ENCODE measurements at places on chromosomes 1 and 21. TPM values are rescaled to one million over a fixed set of nuclear protein-coding genes. Genes with fewer than 3 reads are reported as not detected.

- no peak for DNase-seq
- no peak overlapping the region for H3K4me3 ChIP-seq
- H3K36me3 ChIP-seq = no peaks in the 10 kb centered on the region
- no peaks in the 10 kb centered on the region for H3K27me3 ChIP-seq
Observed at GRCh38 chr1:46158312-46159281, 16.3 kb upstream of the TSPAN1 start.

DNA sequence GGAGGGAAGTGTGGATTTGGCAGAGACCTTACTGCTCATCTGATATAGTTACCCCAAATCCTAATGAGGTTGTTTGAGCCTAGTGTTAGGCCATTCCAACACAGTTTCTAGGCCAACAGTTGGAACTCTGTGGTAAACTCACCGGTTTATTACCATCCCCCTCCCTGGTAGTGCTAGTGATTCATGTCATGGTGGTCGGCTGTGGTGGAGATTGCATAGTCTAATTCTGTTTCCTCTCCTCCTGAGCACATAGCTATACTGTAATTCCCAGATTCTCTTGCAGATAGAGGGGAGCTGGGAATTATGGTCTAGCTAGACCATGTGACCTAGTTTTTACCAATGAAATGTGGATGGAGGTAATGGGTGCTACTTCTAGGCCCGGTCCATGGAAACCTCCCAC lies 123.7 kb upstream of the KIF26B start:
- no peaks in the 10 kb centered on the region for H3K4me1 ChIP-seq
- H3K27me3 ChIP-seq = no peaks in the 10 kb centered on the region
- no peaks in the 10 kb centered on the region for H3K36me3 ChIP-seq
- H3K4me3 ChIP-seq = no peak overlapping the region
- H3K27ac ChIP-seq = no peak overlapping the region
- DNase-seq = no peak

DNA sequence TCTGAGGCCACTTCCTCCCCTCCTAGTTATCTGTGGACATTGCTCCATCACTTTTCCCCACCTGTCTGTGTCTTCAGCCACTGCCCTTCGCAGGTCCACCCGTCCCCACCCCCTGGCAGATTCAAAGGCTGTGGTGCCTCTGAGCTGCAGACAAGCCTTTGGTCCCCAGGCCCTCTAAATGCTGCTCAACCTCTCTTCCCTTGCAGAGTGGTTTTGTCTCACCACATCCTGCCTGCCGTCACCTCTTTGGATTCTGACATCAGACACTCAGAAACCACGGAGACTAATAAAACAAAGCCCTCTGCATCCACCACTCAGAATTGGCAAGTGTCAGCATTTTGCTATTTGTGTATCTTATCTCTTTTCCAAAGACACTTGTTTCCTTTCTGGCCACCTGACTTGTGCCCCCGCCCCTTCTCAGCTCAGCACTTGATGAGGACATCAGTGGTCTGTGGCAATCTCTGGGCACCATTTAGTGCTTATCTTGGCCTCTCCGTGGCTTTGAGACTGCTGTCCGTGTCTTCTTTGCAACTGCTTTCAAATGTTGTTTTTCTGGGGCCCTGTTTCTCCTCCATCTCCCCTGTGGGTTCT lies 7.7 kb downstream of the CNIH3 start:
- H3K27me3 ChIP-seq = peaks cover 3% of the 10 kb centered on the region
- no peaks in the 10 kb centered on the region for H3K36me3 ChIP-seq
- no peak overlapping the region for H3K4me3 ChIP-seq
- no peaks in the 10 kb centered on the region for H3K4me1 ChIP-seq
- no peak for DNase-seq

DNA sequence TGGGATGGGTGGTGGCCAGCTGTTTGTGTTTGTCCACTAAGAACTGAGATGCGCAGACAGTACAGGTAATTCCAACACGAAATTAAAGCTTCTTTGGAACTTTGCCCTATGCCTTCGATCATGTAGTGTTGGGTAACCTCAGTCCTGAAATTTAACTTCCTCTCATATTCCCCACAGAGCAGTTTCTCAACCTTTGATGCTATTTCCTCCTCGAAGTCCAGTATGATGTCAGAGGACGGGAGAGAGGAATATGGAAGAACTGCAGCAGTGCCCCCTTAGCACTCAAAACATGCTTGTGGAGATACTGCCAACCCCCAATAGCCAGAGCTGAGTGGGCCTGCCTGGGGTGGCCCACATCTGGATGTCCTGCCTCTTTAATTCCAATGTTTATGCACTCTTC lies 3.6 kb downstream of the LPAR3 start:
- H3K4me3 ChIP-seq = no peak overlapping the region
- no peak for DNase-seq

The S100A14 gene
- total RNA-seq = 25.0 TPM

The NPPB gene
- not detected for total RNA-seq

The SHISA4 gene
- 61.9 TPM for total RNA-seq

Data from prostate gland (tissue), 2 donors.